Cardiac muscle cell (in vitro differentiated cells and primary cell): ENCODE measurements at places on chromosomes 4 and X.
A peak's percentile ranks its signal among the peaks of the same experiment; 100 is the strongest.

DNA sequence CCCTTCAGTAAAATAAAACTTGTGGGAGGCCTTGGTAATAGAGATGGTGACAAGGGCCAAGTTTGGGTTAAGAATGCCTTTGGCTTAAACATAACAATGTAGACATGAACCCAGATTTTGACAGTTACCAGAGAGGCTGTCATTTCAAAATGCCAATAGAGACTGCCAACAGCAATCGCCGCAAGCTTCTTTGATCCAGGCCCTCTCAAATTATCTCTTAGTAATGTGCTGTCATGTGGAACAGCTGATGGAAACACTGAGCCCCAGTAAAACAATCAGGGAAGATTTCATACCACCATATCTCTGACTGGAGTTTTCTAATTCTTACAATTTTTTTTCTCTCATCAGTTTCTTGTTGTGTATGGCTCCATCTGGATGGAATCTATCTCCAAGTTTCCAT lies 80.5 kb downstream of the ZNF330 start:
- DNase-seq: no peak

DNA sequence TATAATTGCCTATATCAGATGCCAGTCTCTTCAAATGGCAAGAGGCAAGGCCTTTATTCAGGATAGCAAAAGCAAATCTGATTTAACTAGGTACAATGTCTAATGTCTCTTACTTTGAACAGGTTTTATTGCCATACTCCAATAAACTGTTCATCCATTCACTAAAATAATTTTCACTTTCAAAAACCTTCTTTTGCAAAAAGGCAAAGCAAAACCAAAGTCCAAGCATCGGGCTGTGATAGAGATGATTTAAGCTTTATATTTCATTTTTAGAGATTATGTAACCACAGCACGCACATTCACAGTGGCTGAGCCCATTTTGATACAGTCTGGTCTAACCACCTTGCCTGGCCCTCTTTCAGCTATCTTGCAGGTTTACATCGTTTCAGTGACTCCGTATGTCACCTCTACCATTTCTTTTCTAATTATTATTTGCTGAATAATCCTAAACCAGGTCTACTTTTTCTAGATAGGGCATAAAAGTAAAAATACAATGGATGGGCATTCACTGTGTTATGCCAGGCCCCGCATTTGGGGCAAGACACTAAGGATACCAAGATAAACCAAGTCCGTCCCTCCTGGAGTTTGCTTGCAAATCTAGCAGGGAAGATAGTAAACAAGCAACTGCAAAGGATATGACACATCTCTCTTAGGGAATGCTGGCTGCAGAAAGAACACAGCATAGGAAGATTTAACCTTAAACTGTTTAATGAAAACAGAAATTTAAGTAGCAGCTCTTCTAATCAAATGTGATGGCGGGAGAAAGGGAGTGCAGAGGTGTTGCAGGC lies 1.8 kb downstream of the CASP3 start:
- DNase-seq: no peak

DNA sequence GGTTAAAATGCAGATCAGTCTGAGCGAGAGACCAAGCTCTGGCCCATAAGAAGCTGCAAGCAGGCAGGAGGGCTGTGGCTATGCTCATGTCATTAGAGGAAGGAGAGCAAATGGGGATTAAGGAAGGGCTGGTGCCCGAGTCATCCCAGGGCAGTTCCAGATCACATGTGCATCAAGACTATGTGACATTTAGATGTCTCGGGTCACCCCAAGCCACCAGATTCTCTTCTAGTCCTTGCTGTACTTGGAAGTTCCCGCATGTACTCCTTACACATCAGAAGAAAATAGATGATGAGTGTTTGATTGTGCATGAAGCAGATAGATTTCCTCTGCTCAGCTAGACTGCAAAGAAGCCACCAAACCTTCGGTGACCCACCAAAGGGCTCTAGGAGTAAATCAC lies 42.1 kb upstream of the KLHL34 start:
- DNase-seq: no peak

- DNase-seq: no peak
Observed at GRCh38 chr4:6539009-6539764, 35.8 kb upstream of the MAN2B2 start.

DNA sequence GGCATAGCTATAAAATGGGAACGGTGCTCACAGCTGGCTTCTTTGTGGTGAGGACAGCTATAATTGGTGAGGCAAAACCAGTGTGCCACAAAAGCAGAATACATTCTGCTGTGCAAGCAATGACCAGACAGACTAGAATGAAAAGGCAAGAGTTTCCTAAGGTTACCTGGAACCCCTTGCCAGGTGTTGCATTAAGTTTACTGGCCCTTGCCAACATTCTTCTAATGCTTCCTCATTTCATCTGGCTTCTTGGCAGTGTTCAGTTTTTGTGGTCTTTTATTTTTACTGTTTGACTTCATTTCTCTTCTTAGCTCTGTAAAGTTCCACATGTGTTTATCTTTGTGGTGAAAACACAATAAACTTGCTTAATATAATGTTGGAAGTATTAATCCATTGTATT lies 131.4 kb downstream of the PTTG2 start:
- DNase-seq: peak; percentile 42

- DNase-seq: peak; percentile 17
Observed at GRCh38 chr4:95363966-95364365, 184.8 kb downstream of the UNC5C start.

DNA sequence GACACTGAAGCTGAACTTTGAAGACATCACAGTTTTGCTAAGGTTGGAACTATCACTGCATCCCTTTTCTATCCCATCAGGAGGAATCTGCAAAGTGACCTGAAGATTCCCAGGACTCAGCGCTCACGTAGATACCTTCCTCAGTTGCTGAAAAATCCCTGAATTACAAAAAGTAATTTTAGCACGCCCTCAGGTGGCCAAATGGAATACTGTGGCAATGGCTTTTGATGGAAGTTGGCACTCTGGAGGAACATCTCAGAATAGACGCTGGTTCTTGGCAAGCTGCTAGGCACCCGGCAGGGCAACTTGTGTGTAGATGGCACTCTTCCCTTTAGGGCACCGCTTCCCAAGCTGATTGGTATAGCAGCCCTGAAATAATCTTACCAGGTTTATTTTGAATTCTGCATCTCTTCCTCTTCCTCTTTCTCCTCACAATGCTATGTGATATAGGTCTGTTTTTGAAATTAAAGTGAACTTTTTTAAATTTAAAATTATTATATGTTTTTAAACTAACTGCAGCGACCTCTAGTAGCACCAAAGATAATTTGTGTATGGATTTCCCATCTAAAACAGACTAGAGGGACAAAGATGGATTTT lies 16.3 kb upstream of the ESX1 start:
- peak; percentile 46 for DNase-seq
